ENCODE measurements at places on chromosomes 16 and 17.

- no peak for DNase-seq
Observed at GRCh38 chr17:31798205-31798724, 60.8 kb downstream of the COPRS start.

GRCh38 chr16:68993885-68994284, 111.6 kb upstream of the HAS3 start:
- DNase-seq: no peak

DNA sequence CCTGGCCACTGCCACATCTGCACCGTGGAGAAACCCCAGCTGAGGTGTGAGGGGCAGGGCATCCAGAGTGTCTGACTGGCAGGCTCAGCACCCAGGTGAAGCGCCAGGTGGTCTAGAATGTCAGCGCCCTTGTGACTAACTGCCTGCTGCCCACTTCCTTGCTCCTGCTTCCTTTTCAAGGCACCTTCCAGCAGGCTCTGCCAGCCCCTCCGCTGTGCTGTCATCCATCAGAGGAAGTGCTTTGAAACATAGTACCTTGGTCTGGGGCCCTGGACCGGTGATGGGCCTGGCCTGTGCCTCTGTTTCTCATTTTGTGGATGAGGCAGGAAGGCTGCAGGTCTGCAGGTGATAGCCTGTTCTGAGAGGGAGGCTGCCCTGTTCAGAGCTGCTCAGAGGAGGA, 5.5 kb downstream of the SPNS2 start:
- no peak for DNase-seq

GRCh38 chr16:79519448-79519847, 81.1 kb downstream of the MAF start:
- DNase-seq: no peak

GRCh38 chr17:7132511-7133094, 18.0 kb upstream of the ASGR2 start:
- DNase-seq: peak; percentile 63

- peak; percentile 61 for DNase-seq
Observed at GRCh38 chr17:3986270-3986938, 22.2 kb upstream of the ATP2A3 start.

GRCh38 chr16:53433509-53433908, 762 bp upstream of the RBL2 start:
- DNase-seq: peak; percentile 92

GRCh38 chr17:13306310-13306962, 288.6 kb upstream of the ELAC2 start:
- DNase-seq: peak; percentile 61

- DNase-seq: peak; percentile 80
Observed at GRCh38 chr17:19703828-19704613, 12.4 kb downstream of the SLC47A2 start.

- peak; percentile 71 for DNase-seq
Observed at GRCh38 chr16:82368041-82368440, 198.0 kb upstream of the MPHOSPH6 start.

DNA sequence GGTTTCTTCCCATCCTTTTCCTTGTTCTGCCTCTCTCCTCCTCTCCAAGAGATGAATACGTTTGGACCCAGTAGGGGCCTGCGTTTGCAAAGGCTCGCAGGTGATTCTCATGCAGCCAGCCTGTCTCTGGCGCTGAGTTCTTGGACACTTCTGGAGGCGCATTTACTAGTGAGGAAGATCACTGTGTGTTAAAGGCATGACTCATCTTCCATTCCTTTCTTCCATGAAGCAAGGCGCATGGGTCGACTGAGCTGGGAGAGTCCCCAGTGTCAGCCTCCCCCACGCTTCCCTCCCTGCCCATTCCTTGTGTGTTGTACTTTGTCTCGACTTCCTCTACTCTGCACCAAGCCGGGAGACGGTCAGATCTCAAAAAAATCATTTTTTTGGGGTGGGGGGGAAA, 159.9 kb upstream of the EEF2KMT start:
- DNase-seq: peak; percentile 57

- DNase-seq: peak; percentile 85
Observed at GRCh38 chr17:27762527-27763305, 37.6 kb downstream of the NOS2 start.

- DNase-seq: no peak
Observed at GRCh38 chr16:87043231-87044031, 273.8 kb downstream of the C16orf95 start.

GRCh38 chr17:2195729-2196128, 107.9 kb downstream of the SMG6 start:
- DNase-seq: no peak

GRCh38 chr16:66131156-66131807, 235.2 kb upstream of the CDH5 start:
- peak; percentile 63 for DNase-seq

DNA sequence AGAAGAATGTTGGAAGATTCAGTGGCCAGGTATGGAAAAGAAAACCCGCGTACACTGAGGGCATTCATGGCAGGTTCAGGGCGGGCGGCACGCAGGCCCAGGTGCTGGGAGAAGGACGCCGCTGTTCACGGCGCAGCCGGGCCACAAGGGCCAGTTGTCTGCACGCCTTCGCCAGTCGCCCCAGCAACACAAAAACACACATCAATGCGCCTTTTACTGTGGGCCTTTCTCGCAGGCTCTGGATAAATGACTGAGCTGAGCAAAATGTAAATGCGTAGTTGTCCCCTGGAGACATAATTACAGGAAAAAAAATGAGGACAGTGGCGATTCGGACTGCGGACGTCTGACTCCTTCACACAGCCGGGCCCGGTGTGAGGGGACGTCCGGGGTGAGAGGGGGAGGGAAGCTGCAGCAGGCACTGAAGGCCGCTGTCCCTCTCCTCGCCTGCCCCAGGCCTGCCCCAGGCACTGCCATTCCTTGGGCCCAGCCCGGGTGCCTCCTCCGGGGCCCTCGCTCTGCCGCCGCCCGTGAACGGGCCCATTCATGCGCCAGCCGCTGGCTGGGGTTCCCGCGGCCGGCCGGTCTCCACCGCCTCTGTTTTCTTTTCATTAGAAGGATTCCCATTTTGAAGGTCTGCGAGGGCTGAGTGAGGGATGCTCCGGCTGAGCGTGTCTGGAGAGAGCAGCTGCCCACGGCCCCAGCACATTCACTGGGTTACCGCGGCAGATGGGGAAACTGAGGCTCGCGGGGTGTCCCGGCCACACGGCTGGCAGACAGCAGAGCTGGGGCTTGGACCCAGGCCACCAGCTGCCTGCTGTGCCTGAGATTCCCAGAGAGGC, 6.5 kb upstream of the ZNF469 start:
- DNase-seq: no peak

DNA sequence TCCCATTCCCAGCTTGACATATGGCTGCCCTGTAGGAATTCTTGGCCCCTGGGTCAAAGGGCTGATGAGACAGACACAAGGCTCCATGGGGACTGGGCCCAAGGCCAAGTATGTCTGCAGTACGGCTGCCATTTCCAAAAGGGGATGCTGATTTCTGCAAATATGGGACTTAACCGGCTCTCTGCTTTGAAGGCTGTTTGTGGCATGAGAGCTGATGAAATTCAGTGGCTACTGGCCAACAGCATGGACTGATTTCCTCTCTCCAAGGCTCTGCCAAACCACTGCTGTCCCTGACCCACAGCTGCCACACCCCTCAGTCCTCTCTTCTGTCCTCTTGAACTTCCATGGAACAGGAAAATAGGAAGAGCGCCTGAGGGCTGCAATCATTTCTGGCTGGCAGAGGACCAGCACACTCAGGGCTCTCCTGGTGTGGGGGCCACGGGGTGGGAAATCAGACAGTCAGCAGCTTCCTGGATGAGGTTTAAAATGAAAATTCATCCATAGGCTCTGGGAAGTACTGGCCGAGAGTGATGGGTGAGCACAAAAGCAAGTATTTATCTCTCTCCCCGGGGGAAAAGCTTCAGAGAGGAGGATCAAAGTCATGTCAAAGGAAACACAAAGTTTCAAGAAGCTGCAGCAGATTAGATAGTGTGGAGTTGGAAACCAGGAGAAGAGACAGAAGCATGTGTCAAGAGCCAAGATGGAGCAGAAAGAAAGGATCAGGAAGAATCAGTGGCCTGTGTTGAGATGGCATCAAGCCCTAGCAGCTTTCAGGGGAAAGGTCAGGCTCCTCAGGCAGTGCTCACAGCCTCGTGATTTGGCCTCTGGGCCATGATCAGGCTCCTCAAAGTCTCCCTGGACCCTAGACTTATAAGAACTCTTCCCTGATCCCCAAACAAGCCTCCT, 64.1 kb upstream of the SREBF1 start:
- peak; percentile 59 for DNase-seq

DNA sequence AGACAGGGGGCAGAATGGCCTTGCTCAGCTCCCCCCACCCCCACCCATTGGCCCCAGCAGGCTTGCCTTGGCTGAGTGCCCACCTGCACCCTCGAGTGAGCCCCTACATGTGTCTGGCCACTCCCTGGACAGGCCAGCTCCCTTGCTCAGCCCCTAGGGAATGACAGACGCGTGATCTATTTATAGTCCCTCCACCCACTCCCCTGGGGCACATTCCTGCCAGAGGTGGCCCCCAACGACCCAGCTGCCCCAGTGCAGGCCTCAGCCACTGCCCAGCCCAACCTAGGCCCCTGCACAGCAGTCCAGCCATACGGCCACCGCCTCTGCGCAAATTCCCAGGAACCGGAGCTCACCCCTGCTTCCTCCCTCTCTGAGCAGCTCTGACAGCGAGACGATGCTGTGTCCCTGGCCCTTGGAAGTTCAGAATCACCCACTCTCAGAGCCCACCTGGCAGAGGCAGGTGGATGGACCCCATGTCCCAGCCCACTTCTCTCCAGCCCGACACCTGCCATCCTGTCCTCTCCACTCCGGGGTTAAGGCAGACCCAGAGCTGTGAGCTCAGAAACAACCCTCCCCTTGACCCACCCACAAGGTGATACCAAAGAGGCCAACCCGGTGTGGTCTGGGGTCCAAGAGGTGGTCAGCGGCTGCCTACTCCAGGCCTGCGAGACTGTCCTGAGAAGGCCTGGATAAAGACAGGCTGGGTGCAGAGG, 11.5 kb upstream of the P2RX1 start:
- DNase-seq: peak; percentile 82

- peak; percentile 96 for DNase-seq
Observed at GRCh38 chr17:78899361-78900260, 3.4 kb downstream of the CEP295NL start.

- no peak for DNase-seq
Observed at GRCh38 chr17:80443916-80444643, 29.1 kb downstream of the ENDOV start.

GRCh38 chr16:12158428-12158827, 181.9 kb downstream of the SNX29 start:
- DNase-seq: no peak

DNA sequence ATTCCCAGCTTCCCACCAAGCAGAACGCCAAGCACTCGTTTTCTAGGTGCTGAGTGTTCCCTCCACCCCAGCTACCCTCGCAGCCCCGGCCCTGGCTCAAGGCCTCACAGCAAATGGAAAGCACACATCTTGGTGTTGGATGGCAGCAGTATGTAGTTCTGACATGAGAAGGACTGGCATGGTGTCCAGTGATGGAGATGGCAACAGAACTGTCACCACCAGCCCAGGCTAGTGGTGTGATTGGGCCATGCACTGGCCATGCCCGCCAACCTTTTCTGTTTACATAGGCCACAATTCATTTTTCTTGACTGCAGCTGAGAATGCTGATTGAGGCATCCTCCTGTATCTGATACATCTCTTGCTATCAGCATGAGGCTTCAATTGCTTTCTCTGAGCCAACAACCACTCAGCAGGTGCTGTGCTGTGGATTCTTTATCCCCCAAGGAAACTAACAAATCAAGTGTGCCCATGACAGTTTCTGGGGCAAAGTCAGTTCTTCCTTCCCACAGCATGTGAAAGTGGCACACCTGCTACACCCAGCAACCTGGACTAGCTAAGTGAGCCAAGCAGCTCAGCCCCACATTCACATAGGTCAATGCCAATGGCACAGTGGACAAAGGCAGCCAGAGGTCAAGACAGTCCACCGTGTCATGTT, 3.8 kb downstream of the SLC12A4 start:
- DNase-seq: no peak

DNA sequence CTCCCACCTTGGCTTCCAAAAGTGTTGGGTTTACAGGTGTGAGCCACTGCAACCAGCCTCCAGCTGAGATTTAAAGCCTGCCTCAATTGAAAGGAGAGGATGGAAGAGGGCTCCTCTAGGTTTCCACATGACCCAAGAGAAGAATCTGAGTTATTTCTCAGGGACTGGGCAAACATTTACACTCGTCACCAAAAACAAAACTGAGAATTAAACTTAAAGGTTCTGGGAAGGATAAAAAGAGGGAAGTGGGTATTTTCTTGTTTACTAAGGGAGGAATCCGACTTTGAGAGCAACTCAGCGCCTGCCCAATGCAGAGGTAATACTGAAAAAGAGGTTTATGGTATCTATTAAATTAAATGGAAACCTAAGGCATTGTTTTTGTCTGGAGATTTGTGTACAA, 13.3 kb downstream of the HOXB1 start:
- DNase-seq: no peak

GRCh38 chr16:56933828-56934598, 2.1 kb downstream of the HERPUD1 start:
- no peak for DNase-seq

Data from islet precursor cell (in vitro differentiated cells).